T47D (cell line): ENCODE measurements at places on chromosomes 2 and 18.

DNA sequence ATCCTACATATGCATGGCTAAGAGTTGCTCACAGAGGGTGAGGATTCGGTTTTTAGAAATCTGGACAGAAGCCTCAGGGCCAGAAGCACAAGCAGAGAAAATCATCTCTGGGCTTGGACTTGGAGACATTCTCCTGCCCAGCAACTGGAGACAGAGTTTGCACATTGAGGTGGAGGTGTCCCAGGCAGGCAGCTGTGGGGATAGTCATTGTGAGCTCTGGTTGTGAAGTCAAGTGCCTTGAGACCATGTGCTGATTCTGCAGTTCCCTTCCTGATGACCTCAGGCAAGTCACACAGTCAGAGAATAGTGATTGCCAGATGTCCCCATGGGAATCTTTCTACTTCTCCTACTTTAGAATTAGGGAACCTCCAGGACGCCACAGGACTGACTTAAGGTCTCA, 108.4 kb upstream of the LDAH start:
- no peak for DNase-seq

GRCh38 chr18:7923105-7923504, 356.0 kb downstream of the PTPRM start:
- DNase-seq: no peak

- DNase-seq: no peak
Measured at GRCh38 chr2:146143971-146144370, 1624.1 kb upstream of the ZEB2 start.

GRCh38 chr18:5975111-5976002, 80.0 kb upstream of the TMEM200C start:
- DNase-seq: no peak

- no peak for DNase-seq
Measured at GRCh38 chr2:174760845-174761473, 3.3 kb downstream of the CHRNA1 start.

DNA sequence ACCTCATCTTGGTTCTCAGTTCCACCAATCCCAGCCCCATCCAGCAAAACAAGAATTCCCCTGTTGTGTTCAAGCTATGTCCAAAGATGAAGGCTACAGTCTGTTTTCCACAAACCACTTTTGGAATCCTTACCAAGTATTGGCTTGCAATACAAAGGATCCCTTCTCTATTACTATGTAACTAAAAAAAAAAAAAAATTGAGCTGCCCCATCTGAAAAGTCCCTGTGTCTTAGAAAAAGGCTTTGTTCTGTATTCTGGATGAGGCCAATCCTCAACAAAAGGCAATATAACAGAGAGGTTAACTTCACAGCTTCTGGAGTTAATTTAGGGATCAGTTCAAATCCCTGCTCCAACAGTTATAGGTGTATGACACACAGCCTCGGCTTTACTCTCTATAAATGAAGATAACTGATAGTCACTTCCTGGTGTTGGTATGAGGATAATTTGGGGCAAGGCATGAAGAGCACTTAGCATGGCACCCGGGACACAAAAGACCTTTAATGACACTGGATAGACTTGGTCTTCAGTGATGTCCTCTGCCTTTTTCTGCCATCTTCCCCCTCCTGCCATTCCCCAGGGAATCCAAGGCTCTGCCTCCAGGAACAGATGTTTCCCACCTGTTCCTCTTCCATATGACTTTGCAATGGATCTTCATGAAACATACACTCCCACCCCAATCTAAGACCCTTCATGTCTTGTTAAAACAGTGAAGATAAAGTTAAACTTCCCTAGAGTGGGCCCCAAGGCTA, 61.2 kb upstream of the ATL2 start:
- no peak for DNase-seq

- DNase-seq: peak; percentile 4
Measured at GRCh38 chr2:238060096-238060541, 682 bp upstream of the SCLY start.
